ENCODE measurements at places on chromosomes 2 and 18. TPM values are rescaled to one million over a fixed set of nuclear protein-coding genes. Genes with fewer than 3 reads are reported as not detected.

- DNase-seq: no peak
These were observed 89.8 kb downstream of the PRPF40A start for GRCh38 chr2:152627351-152627957.

DNA sequence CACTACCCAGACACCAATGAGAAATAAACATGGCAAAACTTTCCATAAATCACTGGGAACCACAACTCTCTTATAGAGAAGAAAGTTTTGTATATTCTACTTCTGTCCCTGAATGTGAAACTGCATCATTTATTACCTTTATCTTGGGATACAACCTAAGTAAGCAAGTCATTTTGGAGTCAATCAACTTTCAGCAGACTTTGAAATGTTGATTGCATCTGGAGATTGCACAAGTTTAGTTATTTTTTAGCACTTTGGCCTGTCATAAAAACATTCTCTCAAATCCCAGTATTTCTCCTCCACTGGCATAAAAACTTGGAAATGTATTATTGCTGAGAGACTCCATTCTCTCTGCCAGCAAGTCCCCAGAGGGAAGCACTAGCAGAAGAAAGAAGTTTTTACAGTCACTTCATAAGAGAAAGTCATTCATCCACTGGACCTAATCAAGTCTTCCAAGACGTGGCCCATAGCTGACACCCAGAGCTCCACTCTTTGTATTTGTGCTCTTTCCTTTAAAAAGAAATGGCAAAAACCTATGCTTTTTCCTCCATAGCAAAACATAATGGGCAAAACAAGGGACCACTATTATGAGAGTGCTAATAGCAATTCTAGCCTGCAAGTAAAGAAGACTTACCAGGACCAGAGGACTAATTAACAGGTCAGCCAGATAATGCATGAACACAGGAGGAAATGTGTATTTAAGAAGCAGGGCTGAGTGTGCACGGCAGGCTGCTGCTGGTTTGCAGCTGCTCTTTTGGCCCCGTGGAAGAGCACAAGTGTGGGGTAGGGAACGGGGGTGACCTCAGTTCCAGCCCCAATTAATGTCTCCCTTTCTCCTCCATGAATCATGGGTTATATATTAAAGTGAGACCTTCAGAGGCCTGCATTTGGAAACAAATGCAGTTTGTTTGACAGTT lies 171.5 kb downstream of the INO80D start:
- no peak for DNase-seq

DNA sequence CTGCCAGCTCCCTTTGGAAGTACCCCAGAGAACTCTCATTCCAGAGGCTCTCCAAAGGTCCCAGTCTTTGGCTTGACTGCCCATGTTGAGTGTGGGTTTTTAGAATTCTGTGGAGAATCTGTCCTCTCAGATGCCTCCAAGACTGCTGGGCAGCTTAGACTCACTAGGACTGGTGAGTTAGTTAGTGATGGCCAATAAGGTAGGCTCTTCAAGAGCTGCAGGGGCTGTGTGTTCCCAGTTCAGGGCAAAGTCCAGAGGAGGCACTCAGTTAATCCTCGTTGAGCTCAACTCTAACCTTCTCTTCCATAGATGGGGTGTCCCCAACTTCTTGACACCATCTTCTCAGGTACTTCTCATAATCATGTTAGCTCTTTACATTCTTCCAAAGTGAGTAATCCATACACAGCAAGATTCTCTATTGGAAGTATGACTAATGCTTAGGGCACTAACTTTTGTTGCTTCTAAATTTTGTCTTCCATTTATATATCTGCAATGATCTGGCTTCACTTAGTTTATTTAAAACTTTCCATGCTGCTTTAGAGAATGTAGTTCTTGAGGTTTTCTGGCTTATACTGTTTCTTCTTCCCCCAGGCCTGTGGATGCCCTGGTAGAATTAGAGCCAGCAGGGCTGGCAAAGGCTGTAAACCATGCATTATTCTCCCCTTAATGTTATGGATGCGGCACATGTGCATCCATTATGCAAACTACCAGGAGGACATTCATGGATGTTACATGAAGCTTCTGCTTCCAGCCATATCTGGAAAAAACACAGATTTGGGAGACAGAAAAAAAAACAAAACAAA lies 88.9 kb downstream of the POLE4 start:
- no peak for DNase-seq

DNA sequence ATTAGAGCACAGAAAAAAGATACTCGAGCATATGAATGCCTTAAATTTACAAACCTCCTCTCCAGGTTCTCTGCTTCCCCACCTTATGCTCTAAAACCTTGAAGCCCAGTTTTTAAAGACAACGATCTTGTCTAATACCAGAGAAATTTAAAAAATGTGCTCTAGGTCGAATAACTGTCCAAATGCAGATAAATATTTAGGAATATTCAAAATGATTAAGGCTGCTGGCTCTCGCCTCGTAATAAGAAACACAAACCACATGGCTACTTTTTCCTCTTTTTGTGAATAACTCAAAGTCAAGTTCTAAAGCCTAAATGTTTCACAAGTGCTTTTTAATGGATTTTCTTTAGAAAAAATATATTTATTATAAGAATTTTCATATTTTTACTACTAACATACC lies 101.3 kb downstream of the SATB2 start:
- no peak for DNase-seq

TLX2 gene
- polyA plus RNA-seq: not detected

CXCR2 gene
- polyA plus RNA-seq: not detected

GRCh38 chr2:7119132-7119835 lies 202.1 kb downstream of the RNF144A start:
- DNase-seq: no peak

LYG1 gene
- 0.56 TPM for polyA plus RNA-seq

GRCh38 chr2:113079131-113079530 lies 11.4 kb downstream of the IL1F10 start:
- no peak for DNase-seq

GRCh38 chr2:2747797-2748301 lies 416.8 kb upstream of the MYT1L start:
- no peak for DNase-seq

RGPD8 gene
- polyA plus RNA-seq: 3.6 TPM

DNA sequence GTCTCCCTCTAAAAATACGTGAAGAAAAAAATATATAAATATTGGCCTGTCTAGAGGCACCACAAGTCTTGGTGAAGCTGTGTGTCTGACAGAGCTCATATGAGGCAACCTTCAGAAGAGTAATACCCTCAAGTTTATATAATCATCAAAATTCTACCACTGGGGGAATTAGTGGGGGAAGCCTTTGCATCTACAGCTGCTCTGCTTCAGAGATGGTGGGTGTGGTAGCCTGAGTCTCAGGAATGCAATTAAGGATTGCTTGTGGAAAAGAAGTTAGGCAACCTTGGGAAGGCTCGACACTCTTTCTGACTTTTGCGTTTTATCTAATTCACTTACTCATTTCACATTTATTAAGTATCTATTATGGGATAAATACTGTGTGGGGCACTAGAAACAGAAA lies 17.4 kb downstream of the TPGS2 start:
- no peak for DNase-seq

GRCh38 chr2:238696331-238696730 lies 151.6 kb upstream of the TWIST2 start:
- no peak for DNase-seq

DNA sequence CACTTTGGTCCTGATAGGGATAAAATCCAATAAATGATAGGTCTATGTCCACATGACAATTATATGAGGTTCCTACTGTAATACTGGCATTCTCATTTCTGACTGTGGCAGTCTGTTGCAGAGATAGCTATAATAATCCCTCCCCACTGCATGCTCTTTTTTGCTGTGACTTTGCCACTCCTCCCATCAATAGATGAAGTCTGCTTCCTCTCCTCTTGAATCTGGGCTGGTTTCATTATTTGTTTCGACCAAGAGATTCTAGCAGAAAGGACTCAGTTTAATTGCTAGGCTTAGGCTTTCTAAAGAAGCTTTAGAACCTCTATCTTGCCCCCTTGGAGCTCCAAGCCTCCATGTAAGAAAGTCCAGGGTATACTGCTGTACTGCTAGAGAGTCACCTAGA lies 23.3 kb upstream of the CREB1 start:
- no peak for DNase-seq
